Stimulated activated CD8-positive, alpha-beta memory T cell treated with anti-CD3 and anti-CD28 coated beads, Interleukin-15, amount 100 ng/mL, for 24 hours (primary cell): ENCODE measurements at places on chromosomes 7 and 10.
A peak's percentile ranks its signal among the peaks of the same experiment; 100 is the strongest.

- no peak for DNase-seq
Observed at GRCh38 chr7:79608005-79608404, 154.5 kb upstream of the MAGI2 start.

DNA sequence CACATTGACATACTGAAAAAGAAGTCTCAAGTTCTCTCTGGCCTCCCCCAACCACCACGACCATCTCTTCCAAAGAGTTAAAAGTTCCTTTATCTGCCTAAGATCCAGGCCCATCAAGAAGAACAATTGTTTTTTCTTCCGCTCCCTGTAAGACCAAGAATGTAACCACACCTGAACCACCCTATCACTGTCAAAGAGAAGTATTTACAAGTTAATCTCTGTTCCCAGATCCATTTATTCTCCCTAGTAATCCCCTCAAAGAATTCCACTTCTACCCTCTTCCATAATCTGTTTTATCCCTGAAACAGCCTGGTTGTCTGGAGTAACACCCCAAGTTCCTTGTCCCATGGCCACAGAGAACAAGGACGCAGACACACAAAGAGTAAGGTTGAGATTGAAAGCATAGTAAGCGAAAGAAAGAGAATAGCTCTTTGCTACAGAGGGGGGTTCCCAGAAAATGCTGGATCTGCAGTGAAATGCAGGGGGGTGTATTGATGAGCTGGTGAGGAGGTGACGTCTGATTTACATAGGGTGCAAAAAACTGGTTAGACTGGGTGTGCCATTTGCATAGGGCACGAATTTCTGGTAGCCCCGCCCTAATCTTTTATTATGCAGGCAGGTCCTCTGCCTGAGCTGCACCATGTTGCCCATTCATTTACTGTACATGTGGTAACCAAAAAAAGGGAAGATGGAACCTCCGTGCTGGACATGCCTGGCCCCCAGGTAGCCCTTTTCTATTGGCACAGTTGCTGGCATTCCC lies 122.0 kb downstream of the SKIDA1 start:
- DNase-seq = no peak

GRCh38 chr7:137399827-137400823 lies 56.6 kb upstream of the PTN start:
- DNase-seq = no peak

GRCh38 chr10:17528306-17528862 lies 74.0 kb upstream of the ST8SIA6 start:
- no peak for DNase-seq

DNA sequence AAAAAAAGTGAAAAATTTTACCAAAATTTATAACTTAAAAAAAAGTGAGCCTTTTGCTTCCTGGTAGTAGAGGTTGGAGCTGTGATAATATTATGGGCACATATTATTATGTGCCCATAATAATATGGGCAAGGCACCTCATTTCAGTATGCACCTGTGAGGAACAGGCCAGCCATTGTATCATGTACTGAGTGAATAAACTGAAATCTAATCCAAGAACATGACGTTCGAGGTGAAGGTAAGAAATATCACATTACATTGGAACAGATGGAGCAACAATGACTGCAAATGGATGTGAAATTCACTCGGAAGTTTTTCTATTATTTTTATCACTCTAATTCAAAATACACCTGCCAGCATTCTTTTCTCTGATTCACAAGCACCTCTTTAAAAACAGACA lies 216.0 kb downstream of the KLF6 start:
- no peak for DNase-seq

DNA sequence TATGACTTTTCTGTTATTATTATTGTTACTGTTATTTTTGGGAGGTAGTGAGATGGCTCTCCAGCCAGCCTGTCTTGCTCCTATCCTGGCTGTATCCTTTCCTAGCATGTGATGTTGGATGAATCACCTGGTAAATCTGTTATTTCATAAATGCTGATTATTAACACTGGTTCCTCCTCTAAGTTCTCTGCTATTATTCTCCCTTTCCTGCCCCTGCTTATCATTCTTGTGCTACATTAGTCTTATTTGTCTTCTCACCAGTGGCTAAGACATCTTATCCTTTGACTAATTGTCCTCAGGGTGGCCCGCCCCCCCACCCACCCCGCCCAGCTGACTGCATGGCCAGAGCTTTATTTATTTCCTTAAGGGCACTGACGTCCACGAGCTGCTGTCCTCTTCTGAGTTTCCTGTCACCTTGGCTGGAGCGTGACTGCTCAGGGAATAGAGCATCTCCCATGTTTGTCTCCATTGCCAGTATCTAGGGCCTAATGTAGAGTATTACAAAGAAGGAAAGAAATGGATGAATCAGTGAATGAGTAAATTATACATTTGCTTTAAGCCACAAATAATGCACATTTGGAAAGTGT lies 110.1 kb upstream of the KLF6 start:
- DNase-seq = no peak

DNA sequence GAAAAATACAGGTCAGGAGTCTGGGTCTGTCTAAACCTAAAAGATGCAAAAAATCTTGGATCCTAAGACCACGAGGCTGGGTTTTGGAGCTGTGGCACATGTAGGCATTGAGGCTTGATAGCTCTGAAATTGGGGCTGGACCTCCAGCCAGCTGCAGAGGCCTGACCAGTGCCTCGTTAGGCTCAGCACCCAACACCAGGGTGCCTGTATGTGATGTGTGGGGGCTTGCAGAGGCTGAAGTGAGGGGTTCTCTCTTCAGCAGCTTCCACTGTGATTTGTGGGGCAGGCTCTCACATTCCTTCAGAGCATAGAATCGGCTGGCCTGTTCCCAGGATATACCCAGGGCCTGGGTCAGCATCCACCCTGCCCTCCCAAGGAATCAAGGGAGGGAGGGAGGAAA lies 247.8 kb downstream of the BUB3 start:
- no peak for DNase-seq

- no peak for DNase-seq
Observed at GRCh38 chr7:133625046-133625445, 372.2 kb downstream of the EXOC4 start.

DNA sequence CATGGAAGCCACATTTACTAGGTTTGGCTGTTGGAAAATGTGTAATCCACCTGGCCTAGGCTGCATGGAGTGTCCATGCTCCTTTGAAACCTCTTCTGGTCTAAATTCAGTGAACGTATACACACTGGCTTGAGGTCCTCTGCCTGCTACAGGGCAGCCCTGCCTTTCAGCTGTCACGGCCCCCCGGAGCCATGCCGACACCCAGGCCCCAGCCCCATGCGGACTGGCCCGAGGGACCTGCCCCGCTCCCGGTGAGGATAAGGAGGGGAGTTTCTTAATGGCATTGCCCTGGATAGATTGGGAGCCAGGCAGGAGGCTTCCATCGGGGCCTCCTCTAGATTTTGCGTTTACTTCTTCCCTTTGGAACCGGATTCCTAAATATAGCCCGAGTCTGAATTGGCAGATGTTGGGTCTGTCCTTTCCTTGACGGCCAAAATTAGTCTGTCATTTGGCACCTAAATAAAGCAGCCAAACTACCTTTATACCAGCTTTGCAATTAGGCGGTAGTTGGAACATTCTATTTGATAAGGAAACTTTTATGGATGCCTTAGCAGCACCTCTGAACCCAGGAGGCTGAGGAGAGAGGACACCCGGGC lies 72.1 kb upstream of the SH2B2 start:
- no peak for DNase-seq

DNA sequence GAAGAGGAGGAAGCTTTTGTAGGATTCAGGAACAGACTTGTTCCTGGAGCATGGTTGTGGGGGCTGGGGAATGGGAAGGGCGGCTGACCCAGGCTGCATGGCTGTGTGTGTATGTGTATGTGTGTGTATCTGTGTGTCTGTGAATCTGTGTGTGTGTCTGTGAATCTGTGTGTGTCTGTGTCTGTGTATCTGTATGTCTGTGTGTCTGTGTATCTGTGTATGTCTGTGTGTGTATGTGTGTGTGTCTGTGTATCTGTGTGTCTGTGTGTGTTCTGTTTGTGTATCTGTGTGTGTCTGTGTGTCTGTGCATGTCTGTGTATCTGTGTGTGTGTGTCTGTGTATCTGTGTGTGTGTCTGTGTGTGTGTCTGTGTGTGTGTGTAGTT lies 6.6 kb upstream of the STX1A start:
- DNase-seq = no peak

DNA sequence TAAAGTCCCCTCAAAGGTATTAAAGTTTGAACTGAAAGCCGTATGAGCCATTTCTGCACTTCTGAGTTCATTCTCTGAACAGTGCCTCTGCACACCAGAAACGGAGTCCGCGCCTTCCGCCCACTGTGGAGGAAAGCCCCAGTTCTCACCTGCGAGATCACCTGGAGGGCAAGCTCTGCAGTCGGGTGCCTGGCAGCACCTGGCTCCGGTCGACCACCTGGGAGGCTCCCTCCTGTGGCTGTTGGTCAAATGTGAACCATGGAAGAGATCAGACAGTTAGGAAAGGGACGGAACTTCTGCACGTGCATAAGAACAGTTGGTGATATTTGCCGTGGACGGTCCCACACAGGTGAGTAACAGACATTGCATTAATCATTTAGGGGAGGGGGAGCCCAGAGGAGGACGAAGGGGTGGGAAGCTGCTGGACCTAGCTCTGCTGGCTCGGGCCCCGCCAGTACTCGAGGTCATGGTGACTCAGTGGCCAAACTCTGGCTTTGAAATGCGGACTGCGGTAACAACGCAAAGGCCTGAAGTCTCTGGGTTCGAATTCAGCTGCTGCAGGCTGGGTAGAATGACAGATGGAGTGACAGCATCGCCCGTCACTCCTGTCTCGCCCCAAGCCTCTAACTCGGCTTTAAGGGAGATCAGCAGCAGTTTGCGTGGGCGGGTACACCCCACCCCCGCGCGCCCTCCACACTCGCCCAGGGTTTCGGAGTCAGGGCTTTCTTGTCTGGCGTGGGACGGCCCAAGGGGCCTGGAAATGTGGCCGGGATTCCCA lies 1.7 kb upstream of the DPYSL4 start:
- no peak for DNase-seq

DNA sequence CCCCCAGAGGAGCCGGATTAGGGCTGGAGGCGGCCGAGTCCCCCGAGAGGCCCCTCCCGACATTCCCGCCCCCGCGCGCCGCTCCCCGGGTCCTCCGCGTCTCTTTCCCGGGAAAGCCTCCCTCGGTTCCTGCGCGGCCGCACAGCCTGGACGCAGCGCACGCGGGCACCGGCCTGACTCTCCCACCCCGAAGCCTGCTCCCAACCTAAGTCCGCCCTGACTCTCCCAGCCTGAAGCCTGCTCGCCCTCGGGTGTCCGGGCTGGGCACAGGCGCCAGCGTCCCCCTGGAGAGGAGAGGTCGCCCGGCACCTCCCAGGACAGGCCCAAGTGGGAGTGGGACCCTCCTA lies 441 bp upstream of the VENTX start:
- DNase-seq = no peak

DNA sequence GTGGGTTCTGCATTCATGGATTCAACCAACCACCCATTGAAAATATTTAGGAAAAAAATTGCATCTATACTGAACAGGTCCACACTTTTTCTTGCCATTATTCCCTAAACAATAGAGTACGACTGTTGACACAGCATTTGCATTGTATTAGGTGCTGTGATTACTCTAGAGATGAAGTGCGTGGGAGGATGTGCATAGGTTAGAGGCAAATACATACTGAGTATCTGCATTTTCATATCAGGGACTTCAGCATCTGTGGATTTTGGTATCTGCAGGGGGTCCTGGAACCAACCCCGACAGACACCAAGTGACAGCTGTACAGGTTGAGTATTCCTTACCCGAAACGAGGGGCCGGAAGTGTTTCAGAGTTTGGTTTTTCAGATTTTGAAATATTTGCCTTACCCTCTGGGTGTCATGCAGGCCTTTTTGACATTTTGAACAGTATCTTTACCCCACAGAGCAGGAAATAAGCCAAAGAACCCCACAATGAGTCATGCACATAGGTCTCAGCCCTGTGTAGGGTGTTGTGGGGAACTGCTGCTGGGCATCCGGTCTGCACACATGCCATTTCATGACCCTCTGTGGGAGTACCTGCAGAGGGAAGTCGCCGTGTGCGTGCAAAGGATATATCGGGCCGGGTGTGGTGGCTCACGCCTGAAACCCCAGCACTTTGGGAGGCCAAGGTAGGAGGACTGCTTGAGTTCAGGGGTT lies 14.5 kb downstream of the NUDT5 start:
- peak; percentile 21 for DNase-seq

DNA sequence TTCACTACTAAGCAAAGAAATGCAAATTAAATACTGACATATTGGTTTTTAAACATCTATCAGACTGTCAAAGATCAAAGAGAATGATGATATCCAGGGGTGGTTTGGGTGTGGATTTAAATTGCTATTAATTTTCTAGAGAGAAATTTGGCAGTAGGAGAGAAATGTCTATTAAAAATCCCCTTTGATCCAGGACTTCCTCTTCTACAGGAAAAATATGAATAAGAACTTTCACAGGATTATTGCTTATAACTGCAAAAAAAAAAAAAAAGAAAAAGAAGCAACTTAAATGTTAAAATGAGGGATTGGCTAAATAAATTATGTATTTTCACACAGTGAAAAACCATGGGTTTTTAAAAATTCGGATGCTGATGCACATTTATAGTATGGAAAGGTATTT lies 21.0 kb downstream of the CFAP58 start:
- no peak for DNase-seq

DNA sequence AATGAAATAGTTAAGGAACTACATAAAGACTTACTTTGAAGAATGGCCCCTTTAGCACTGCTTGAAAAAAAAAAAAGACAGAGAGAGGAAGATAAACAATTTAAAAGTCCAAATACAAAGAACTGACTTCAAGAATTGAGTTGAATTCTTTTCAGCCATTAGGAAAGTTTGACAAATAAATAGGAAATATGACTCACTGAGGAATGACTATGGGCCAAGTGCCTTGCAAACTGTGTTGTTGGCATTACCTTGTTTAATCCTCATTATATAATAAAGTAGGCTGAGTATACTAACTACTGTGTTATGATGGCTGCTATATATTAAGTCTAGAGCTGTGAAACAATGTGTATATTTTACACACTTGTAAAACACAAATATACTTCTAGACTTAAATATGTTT lies 151.1 kb downstream of the ELMO1 start:
- no peak for DNase-seq

DNA sequence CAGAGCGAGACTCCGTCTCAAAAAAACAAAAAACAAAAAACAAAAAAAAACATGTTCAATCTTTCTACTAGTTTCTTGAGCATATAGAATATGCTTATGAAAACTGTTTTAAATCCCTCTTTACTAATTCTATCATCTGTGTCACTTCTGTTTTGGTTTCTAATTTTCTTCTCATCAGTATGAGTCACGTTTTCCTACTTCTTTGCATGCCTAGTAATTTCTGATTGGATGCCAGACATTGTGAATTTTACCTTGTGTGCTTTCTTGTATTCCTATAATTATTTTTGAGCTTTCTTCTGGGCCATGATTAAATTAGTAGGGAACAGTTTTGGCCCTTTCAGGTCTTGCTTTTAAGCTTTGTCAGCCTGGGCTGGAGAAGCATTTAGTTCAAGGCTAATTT lies 9.9 kb downstream of the MICU1 start:
- no peak for DNase-seq
